ENCODE measurements at places on chromosomes 12 and 14. TPM values are rescaled to one million over a fixed set of nuclear protein-coding genes. Genes with fewer than 3 reads are reported as not detected.

Gene SLC5A8
- not detected for total RNA-seq

DNA sequence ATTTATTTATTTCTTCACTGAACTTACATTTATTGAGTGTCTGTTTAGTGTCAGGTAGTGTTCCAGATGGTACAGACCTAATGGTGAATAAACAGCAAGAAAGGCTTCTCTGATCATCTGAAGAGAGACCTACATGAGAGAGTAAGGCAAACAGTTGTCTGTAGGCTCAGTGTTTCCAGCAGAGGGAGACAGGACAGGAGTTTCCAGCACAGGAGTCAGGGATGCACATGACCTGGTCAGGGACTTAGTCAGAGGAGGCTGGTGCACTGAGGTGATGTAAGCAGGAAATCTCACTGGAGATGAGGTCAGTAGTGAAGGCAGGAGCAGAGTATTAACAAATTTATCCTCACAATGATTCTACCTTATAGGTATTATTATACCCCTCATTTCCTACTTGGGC, 233.2 kb downstream of the MDGA2 start:
- DNase-seq, result no peak

GRCh38 chr12:78674311-78675090, 190.1 kb upstream of the SYT1 start:
- DNase-seq, result no peak

Gene NXPH4
- total RNA-seq, result not detected

DNA sequence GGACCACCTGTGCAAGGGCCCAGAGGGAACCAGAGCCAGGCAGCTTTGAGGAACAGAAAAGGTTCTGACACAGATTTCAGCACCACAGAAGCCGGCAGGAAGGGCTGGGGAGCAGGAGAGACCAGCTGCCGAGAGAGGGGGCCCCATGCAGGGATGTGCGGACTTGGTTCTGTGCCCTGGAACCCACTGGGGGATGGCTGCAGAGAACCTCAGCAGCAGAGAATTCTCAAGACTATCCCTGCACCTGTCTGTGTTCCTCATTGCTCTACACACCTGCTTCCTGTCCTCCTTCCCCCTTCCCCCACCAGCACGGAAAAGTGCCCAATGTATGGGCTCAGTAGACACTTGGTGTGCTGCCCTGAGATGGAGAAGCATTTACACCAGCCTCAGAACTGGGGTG, 3.2 kb downstream of the SERPINA9 start:
- peak; percentile 33 for DNase-seq

DNA sequence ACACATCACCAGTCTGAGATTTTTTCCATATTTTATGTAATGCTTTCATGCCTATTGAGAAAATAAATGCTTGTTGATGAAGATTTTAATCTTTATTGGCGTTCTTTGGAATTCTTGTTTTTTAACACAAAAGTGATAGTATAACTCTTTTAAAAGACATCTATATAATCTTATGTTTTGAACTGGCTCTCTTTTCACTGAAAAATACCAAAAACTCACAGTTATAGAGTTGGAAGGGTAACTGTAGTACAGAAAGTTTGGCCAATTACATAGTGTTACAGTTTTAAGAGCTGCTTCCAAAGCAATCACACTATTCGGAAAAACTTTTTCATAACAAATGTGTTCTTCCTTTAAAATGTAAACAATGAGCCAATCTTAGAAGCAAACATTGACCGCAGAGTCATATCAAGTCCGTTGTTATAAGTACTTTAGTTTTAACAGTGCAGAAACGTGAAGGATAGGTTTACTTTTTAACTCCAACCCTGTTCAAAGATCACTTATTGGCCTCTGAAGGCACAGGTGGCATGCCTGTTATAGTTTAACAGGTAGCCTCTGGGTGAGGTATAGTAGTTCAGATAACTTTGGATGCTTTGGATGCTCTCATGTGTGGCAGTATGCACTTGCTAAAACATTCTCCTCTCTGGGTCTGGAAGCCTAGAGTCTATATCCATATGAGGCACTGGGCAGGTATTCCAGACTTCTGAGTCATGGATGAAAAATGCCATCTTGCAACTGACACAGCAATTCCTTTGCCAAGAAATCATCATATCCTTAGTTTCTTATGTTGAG, 12.1 kb upstream of the NTN4 start:
- DNase-seq, result no peak

DNA sequence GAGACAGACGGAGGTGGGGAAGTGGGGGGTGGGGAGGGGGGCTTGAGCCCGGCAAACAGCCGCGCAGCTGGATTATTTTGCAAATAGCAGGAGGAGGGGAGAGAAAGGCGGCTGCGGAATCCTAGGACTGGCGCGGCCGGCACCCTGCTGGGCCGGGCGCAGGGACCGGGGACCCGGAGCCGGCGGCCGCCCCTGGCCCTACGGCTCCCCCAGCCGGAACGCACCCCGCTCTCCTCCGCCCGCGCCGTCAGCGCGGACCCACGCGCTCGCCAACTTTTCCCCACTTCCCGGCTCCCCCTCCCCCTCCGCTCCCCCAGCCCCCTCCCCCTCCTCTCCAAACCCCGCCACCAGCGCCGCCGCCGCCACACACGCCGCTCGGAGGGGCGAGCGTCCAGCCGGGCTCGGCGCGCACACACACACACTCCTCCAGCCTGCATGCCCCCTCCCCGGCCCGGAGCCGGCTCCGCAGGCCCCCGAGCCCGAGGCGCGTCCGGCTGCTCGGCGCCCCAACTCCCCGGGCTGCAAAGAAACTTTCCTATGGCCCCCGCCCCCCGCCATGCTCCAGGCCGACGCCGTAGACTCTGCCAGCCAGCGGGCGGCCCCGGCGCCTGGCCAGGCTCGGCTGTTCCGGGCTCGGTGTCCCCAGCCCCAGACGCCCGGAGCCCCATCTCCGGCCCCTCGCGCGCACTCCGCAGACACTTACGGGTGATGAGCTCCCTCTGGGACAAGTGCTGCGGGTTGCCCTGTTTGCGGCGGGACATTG, 1.4 kb downstream of the BCL11B start:
- DNase-seq, result no peak

Gene SERPINA3
- 80.9 TPM for total RNA-seq

DNA sequence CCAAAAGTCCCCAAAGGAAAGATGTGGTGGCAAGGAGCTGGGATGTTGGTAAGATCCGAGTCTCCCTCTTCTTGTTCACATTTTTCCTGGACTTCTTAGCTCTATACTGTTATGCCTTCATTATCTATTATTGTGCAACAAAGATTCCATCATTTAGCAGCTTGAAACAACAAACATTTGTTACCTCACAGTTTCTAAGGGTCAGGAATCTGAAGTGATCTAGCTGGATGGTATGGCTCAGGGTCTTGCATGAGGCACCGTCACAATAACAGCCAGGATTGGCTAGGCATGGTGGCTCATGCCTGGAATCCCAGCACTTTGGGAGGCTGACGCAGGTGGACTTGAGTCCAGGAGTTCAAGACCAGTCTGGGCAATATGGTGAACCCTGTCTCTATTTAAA, 51.1 kb upstream of the KRAS start:
- no peak for DNase-seq

GRCh38 chr12:14723763-14724162, 27.4 kb upstream of the GUCY2C start:
- peak; percentile 63 for DNase-seq

DNA sequence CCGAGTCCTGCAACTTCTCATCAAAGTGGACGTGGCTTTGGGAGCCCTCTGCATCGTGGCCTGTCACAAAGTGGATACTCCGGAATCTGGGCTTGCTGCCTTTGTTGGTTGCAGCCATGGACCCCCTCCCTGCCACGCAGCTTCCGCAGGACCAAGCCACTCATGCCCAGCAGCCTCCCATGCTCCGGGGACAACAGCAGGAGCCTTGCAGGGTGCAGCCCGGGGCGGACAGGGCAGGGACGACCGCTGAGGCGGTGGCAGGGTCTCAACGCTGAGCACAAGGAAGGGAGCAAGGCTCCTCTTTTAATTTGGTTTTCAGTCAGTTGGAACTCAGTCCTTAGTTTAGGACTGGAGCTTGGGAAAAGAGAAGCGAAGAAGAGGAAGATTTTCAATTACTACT, 12.1 kb upstream of the ADCY6 start:
- DNase-seq, result no peak

Gene TWF1
- 72.6 TPM for total RNA-seq

- no peak for DNase-seq
Observed at GRCh38 chr14:41423503-41423902, 183.2 kb upstream of the LRFN5 start.

Gene TSPAN9
- total RNA-seq, result 23.6 TPM

DNA sequence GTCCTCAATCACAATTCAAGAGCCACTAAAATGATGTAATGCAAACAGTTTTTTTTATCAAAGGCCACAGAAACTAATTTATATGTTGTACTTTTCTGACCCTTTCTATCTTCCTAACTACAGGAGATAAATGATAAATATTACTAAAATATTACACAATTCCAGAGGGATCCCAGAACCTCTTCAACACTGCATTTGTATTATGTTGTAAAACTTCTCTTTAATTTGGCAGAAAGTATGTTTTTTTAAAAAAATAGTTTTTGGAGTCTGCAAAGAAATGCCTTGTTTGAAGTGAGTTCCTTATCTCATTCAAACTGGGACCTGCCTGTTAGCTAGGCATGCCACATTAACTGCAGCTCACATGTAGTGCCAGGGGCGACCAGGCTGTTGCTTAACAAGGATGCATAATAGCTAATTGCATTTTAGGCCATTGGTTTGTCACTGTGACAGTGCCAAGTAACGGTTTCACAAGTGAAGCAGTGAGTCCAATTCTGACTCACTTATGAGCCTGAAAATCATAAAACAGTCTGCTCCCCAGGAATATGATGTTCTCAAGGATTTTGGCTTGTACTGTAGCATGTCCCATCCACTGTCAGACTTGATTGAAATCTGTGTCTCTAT, 266.9 kb downstream of the KTN1 start:
- DNase-seq, result peak; percentile 75

- no peak for DNase-seq
Observed at GRCh38 chr12:131528144-131528543, 182.7 kb upstream of the SFSWAP start.

DNA sequence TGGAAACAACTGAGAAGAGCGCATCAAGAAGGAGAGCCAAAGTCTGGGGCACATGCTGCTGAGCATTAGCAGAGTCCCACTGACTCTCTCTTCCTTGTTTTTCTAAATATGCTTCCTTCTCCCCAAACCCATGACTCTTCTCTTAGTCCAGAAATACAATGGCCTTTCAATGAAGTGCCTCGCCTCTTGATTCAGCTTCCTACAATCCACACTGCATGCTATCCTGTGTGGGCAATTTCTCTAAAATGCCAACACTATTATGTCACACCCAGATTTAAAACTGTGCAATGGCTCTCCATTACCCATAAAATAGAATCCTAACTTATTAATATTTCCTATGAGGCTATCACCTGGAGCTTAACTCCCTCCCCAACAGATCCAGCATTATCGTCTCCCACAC, 198.6 kb downstream of the RPAP3 start:
- DNase-seq, result no peak

GRCh38 chr14:76015668-76016067, 30.1 kb downstream of the IFT43 start:
- DNase-seq, result no peak

Gene A2M
- total RNA-seq, result 195 TPM

GRCh38 chr12:70049596-70050360, 193.5 kb upstream of the CNOT2 start:
- no peak for DNase-seq

GRCh38 chr14:75477881-75478280, 44.4 kb upstream of the BATF start:
- DNase-seq, result no peak

GRCh38 chr14:85695300-85695699, 165.4 kb downstream of the FLRT2 start:
- DNase-seq, result no peak

GRCh38 chr14:33589334-33589733, 361.5 kb downstream of the EGLN3 start:
- DNase-seq, result no peak

DNA sequence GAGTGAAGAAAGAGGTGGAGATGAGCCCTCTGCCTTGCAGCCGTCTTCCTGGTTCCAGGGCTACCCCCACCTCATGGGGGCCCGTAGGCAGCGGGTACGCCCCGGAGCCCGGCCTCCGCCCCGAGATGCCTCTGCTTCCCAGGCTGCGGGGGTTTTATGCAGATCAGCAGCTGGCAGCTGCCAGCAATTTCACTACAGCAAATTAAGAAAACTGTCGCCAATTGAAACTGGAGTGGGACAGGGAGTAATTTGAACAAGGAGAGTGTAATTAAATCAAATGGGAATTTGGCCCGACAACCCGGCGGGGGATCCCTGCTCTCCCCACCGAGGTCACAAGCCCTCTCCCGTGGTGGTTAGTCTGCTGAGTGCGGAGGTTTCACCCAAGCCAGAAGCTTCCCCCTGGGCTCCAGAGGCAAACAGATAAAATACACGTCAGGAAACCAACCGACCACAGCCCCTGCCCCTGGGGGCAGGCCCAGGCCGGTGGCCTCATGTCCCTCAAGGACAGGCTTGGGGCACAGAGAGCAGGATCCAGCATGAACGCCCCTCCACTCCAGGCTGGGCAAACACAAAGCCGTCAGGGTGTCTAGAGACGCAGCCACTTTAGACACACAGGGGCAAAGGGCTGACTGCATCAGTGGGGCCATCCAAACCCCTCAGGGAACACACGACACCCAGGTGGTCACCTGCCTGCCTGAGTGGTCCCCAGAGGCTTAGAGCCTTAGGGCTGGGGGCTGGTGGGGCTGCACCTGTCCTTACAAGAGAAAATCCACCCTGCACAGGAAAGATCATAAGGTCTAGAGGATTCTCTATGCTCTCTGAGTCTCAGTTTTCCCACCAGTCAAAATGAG, 53.8 kb downstream of the TESC start:
- no peak for DNase-seq

GRCh38 chr12:90999527-90999926, 5.2 kb downstream of the EPYC start:
- no peak for DNase-seq

DNA sequence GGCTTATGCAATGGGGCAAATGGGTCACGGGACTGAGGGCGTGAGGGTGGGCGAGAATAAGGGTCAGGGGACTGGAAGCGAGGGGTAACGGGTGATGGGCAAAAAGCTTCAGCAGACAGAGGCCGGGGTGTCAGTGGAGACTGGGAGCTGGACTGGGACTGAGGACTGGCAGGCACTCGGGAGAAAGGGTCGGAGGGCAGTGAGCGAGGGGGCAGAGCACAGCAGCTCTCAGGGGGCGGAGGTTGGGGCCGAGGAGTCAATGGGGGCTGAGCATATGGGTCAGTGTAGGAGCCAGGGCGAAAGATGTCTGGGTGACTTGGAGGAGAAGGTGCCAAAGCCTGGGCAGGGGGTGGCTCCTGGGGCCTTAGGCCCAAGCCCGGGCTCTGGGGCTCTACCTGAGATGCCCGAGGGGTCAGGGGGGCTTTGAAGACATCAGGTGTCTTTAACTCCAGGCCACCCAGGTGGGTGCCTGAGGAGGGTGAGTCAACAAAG, 20.2 kb downstream of the KMT2D start:
- DNase-seq, result no peak

GRCh38 chr12:106149096-106149784, 10.5 kb upstream of the NUAK1 start:
- no peak for DNase-seq

DNA sequence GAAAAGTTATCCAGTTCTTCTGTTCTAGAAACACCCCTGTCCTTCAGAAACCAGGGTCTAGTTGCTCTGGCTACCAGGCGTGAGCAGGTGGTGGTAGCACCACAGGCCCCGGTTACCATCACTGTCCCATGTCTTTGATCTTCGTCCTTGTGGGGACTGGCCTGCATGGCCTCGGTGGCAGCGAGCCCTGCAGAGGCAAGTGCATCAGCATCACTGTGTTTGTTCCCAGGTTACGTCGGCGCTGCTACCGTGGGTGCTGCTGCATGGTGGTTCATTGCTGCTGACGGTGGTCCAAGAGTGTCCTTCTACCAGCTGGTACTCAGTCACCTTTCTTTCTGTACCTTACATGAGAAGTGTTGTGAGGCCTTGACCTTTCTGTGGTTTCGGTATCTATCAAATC, 58.9 kb downstream of the ANAPC7 start:
- DNase-seq, result no peak

- no peak for DNase-seq
Observed at GRCh38 chr14:56524971-56525677, 54.5 kb upstream of the TMEM260 start.

Data from sigmoid colon (tissue), 7 donors.